ENCODE measurements at places on chromosomes 5 and 9. TPM values are rescaled to one million over a fixed set of nuclear protein-coding genes. Genes with fewer than 3 reads are reported as not detected.

Gene GABRA6
- not detected for total RNA-seq

Gene PCSK5
- 7.1 TPM for total RNA-seq

Gene CDH6
- 44.7 TPM for total RNA-seq

Gene RPL35
- total RNA-seq, result 2,969 TPM

Gene CTXN3
- total RNA-seq, result not detected

Gene DBH
- total RNA-seq, result not detected

Gene IL31RA
- 0.26 TPM for total RNA-seq

Gene CA9
- total RNA-seq, result not detected

Gene CDH9
- not detected for total RNA-seq

Gene PCDHA10
- under 0.01 TPM for total RNA-seq

Gene MOCS2
- 41.3 TPM for total RNA-seq

Gene PLAC8L1
- 0.40 TPM for total RNA-seq

Gene SLC1A3
- total RNA-seq, result 0.19 TPM

Gene WWC1
- 0.66 TPM for total RNA-seq

Gene TAF1L
- under 0.01 TPM for total RNA-seq

Gene NEUROG1
- not detected for total RNA-seq

Gene IGIP
- total RNA-seq, result 19.3 TPM
